ENCODE measurements at places on chromosomes 12 and 14.
A peak's percentile ranks its signal among the peaks of the same experiment; 100 is the strongest.

DNA sequence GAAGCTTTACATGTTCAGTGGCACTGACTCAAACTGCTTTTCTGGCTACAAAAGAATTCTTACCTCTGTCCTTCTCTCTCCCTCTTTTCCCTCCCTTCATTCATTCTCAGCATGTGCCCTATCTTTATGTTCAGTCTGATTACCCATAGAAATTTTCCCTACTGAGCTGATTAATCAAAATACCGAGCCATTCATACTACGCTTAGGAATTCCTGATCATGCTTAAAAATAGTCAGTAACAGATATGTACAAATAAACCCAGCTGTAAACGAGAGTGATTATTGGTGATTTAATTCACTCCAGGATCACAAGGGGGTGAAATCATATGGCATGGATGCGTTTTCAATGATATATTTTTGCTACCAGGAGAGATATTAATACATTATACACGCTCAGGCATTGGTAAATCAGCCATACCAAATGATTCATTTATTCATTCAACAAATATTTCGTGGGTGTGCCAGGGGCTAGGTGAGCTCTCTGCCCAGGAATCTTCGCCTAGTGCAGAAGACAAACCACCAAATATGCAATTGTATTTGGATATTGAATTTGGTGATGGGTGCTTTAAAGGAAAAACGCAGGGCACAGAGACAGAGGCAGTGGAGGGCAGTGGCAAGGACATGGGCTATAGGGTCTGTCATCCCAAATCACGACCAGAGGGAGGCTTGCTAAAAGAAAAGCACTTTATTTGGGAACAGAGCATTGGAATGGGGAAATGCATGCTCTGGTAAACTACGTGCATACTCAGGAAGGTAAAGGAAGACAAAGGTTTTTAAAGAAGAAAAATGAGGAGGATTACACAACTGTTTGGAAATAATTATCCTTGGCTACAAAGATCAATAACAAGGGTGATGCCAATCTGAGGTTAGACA is 13.9 kb upstream of the VRK1 start:
- DNase-seq, result no peak

DNA sequence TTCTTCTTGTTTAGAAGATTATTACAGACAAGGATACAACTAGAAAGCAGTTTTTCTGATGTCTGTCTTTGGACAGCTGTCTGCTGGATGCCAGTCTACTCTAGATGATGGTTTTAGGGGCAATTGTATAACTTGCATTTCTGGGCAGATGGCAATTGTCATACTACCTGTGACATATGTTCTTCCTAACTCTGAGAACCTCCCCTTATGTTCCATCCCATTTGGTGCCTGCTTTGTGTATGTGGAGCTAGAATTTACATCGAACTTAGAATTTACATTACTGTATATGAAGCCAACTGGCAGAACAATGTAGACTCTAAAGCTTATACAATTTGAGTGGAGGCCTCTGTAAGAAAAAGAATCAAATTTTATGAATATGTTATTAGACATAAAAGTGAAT is 430.2 kb upstream of the SEL1L start:
- no peak for DNase-seq

DNA sequence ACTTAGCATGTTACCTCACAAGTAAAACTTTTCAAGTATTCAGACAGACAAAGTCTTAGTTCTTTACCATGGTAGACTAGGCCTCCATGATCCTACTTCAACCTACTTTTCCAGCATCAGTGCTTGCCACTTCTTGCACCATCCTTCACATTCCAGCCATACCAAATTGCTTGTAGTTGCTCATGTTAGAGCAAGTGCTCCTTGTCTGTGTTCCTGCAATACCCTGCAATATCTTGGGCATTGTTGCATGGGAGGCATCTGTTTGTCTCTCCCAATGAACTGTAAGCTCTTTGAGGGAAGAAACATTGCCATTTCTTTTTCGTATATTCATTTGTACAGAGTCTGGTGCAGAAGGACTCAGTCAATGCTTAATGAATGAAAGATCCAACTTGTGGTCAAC is 78.0 kb downstream of the SRGAP1 start:
- DNase-seq, result no peak

- peak; percentile 94 for DNase-seq
Measured at GRCh38 chr14:105086833-105087307, 21.6 kb upstream of the GPR132 start.

DNA sequence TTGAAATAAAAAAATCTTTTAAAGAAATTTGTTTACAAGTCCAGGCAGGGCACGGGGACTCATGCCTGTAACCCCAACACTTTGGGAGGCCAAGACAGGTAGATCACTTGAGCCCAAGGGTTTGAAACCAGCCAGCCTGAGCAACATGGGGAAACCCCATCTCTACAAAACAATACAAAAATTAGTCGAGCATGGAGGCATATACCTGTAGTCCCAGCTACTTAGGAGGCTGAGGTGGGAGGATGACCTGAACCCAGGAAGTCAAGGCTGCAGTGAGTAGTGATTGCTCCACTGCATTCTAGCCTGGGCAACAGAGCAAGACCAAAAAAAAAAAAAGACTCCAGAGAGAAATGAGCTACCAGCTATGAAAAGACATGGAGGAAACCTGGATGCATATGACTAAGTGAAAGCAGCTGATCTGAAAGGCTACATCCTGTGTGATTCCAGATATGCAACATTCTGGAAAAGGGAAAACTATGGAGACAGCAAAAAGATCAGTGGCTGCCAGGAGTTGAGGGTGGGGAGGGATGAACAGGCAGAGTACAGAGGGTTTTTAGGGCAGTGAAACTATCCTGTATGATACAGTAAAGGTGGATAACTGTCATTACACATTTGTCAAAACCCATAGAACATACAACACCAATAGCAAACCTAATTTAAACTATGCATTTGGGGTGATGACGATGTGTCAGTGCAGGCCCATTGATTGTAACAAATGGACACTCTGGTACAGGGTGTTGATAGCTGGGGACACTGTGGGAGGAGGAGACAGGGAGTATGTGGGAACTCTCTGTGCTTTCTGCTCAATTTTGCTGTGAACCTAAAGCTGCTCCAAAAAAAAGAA is 59.9 kb downstream of the PRKAB1 start:
- DNase-seq, result no peak

GRCh38 chr14:44756554-44756953 is 205.2 kb downstream of the KLHL28 start:
- no peak for DNase-seq

GRCh38 chr12:120316798-120317223 is 10.8 kb downstream of the PLA2G1B start:
- DNase-seq, result no peak

DNA sequence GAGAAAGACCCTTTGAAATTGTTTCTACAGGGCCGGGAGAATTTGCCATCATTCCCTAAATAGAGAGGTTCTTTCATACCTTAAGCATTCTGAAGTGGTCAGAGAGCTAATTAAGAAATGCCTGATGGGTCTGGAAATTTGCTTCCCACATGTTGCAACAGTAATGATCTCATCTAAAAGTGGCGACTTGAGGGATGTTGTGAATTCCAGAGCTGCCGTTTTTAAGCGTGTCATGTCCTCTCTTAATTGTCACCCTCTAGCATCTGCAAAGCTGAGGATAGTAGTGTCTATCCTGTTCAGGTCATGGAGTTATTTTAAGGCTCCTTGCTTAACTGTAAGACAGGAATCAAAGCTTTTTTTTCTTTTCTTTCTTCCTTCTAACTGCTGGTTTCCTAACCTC is 60.4 kb downstream of the FOS start:
- DNase-seq, result no peak

DNA sequence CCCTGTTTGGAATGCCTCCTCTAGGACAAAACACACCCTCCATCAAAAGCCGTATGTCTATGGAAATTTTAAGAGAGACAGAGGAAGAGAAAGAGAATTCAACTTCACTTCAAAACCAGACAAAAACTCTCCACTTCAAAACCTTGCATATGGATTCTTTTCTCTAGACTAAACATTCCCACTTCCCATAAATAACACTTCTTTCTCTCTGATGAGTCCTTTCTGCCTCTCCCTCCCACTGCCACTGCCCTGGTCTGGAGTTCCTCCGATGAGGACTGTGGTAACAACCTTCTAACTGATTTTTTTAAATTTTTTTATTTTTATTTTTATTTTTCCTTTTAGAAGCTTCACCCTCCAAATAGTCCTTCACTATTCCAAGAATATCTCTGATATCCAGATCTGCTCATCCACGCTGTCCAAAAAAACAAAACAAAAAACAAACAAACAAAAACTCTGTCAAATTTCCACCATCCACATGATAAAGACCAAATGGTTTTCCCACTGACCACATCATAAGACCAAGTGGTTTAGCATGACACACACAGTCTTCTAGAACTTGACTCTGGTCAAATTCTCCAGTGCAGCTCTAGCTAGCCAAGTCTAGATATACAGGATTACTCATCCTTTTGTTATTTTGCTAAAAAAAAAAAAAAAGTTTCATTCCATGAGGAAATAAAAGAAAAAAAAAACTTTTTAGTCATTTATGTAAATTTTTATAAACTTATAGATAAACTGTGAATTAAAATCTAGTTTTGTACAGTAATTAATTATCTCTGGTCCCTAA is 256.0 kb downstream of the PPFIA2 start:
- no peak for DNase-seq

GRCh38 chr14:106343626-106344025 is 817.2 kb downstream of the TMEM121 start:
- DNase-seq, result no peak

DNA sequence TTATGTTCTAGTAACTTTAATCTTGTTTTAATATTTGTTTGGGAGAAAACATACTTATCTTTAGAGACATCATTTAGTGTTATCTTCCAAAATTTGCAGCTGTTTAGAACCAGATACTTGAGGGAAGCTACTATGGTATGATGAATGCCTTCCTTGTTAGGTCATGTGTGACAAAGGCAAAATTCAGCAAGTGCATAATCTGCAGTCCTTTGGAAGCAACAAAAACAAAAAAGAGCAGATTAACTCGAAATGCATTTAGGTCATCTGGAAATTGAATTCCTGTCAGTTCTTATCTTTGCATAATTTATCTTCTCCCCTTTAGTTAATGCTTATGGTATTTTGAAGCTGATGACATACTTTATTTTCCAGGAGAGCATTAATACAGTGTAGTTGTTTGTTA is 3.5 kb downstream of the FBXO34 start:
- DNase-seq, result no peak

DNA sequence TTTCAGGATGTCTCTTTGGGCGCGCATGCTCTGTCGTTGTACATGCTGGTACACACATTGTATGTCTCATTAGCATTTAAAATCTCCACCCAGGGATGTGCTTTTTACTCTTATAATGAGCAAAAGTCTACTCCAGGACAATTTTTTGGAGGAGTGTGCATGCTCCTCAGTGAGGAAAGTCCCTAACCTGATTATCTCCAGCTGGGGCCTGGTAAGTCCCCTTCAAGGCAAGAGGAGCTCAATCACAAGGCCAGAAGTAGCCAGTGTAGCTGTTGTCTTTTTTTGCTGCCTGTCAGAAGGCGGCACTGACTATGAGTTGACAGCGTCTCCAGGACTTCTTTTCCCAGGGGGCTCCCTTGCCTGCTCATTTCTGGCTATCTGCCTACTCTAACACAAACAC is 218.3 kb upstream of the CNTN1 start:
- DNase-seq, result no peak

DNA sequence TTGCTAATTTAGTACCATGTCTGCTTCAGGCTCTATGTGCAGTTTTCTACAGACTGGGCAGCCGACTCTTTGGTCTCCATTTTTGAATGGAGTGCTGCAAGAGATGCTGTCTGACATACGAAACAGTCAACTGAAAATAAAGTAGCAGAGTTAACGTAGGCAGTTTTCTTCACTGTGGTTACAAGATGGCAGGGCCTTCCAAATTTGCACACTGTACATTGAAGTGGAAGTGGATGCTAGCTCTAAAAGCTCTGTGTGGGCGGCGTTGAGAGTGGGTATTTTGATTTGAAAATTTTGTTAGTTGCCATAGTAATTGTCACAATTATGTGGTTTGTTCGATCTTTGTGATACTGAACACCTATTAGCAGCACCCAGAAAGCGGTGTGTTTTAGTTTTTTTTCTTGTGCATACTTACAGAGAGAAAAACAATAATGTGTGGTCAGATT is 154.9 kb upstream of the ATP2B1 start:
- peak; percentile 33 for DNase-seq

DNA sequence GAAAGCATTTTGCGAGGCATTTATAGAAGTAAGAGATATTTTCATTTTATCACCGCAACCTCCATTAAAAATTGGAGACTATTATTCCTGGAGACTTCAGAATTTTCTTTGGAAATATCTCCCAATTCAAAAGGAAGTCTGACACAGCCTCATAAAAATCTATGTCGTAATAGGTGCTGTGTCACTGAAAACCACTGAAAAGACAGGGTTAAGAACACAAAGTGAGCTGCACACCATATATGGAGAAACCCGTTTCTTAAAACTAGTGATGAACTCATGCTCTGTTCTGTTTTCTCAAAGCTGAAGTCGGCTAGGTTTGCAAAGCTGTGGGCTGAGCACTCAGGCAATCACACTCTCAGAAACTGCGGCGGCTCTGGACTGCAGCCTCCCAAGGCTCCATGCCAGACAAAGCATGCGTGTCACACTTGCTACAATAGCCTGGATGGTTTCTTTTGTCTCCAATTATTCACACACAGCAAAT is at the start of gene GLIPR1:
TSS of gene GLIPR1 (plus strand) at position 287 of the 481 bp plus-strand sequence. CDS start at position 413, 126 bp downstream.
- peak; percentile 67 for DNase-seq

GRCh38 chr12:75766263-75767160 is 255.1 kb upstream of the KRR1 start:
- DNase-seq, result no peak

GRCh38 chr12:23857178-23857577 is 92.3 kb downstream of the SOX5 start:
- no peak for DNase-seq

All from activated naive CD8-positive, alpha-beta T cell treated with anti-CD3 and anti-CD28 coated beads, Interleukin-2, amount 10 ng/mL, durations not matched to agents 7 days and 5 days (primary cell).